ENCODE measurements at places on chromosomes 3 and 15. TPM values are rescaled to one million over a fixed set of nuclear protein-coding genes. Genes with fewer than 3 reads are reported as not detected.

GRCh38 chr15:46420990-46421389 lies 786.2 kb downstream of the SQOR start:
- no peaks in the 10 kb centered on the region for H3K27me3 ChIP-seq
- H3K4me3 ChIP-seq: no peak overlapping the region
- peaks cover 17% of the 10 kb centered on the region for H3K4me1 ChIP-seq
- H3K27ac ChIP-seq: no peak overlapping the region
- H3K36me3 ChIP-seq: no peaks in the 10 kb centered on the region
- DNase-seq: no peak

GRCh38 chr3:100024520-100025303 lies 89.6 kb downstream of the FILIP1L start:
- no peak overlapping the region for H3K4me3 ChIP-seq
- no peaks in the 10 kb centered on the region for H3K27me3 ChIP-seq
- no peak for DNase-seq
- no peaks in the 10 kb centered on the region for H3K36me3 ChIP-seq
- H3K27ac ChIP-seq: no peak overlapping the region

- no peak overlapping the region for H3K27ac ChIP-seq
- no peaks in the 10 kb centered on the region for H3K36me3 ChIP-seq
- no peak overlapping the region for H3K4me3 ChIP-seq
- H3K4me1 ChIP-seq: no peaks in the 10 kb centered on the region
- peaks cover 2% of the 10 kb centered on the region for H3K27me3 ChIP-seq
Measured at GRCh38 chr3:130783629-130784028, 37.0 kb upstream of the PIK3R4 start.

DNA sequence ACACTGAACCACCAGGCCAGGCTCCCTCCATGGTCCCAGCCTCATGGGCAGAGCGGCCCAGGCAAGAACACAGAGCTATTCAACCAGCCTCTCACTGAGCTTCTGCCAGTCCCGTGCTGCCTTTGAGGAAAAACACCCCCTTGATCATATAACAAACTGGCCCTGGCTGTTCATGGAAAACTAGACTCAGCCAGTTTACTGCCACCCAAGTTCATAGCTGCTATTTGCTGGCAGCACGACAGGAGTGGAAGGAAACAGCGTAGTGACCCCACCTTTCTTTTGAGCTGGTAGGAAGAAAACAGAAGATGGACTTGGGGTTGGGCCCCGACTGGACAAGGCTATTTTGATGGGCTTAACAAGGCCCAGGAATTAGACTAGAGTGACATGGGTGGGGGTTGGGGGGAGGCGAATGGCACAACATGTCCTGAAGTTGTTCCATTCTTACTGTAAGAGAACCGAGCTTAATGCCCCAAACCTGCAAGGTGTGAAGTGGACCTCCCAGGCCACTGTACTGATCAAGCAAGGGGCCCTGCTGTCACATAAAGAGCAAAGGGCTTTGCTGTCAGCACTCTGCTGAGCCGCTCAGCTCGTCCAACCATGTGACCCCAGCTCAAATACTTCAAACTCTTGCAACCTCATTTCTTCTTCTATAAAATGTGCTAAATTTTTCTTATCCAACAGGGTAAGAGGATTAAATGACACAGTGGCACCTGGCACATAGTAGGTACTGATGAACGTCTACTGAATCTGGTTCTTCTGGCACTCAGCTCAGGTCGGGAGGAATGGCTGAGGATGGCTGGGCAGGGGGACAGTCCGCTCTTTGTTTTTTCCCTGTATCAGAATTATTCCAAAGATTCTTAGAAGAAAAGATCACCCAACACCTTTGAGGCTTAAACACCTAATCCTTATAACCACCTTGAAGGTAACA lies 1.6 kb downstream of the FBXL22 start:
- H3K27me3 ChIP-seq: peaks cover 6% of the 10 kb centered on the region
- H3K4me3 ChIP-seq: no peak overlapping the region
- H3K36me3 ChIP-seq: 0 out of 2 replicates have a peak, but pooled peaks cover 7% of the 10 kb centered on the region
- no peak overlapping the region for H3K27ac ChIP-seq
- peaks cover 34% of the 10 kb centered on the region for H3K4me1 ChIP-seq
- no peak for DNase-seq

GRCh38 chr3:59644479-59645402 lies 594.9 kb upstream of the CFAP20DC start:
- H3K27me3 ChIP-seq: no peaks in the 10 kb centered on the region
- no peaks in the 10 kb centered on the region for H3K36me3 ChIP-seq
- DNase-seq: no peak
- H3K27ac ChIP-seq: no peak overlapping the region

Gene P2RY14
- not detected for total RNA-seq

Gene NANOGP8
- not detected for total RNA-seq
